ENCODE measurements at places on chromosomes 12 and 14.
A peak's percentile ranks its signal among the peaks of the same experiment; 100 is the strongest.

DNA sequence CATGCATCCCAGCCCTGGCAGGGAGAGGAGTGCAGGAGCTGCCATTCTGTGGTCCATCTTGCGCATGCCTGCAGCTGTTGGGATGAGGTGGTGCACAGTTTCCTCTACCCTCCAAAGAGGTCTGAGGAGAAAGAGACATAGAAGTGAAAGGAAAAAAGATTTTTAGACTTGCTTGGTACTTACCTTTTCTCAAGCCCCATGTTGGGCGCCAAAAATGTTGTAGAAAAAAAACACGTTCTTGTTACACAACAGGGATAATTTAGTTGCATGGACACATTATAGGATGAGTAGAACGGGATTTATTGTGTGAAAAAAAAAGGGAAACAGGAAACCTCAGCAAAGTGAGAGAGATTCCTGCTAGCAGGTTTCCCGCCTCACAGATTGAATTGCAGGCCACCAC, 244.4 kb upstream of the GARIN2 start:
- no peak for DNase-seq

DNA sequence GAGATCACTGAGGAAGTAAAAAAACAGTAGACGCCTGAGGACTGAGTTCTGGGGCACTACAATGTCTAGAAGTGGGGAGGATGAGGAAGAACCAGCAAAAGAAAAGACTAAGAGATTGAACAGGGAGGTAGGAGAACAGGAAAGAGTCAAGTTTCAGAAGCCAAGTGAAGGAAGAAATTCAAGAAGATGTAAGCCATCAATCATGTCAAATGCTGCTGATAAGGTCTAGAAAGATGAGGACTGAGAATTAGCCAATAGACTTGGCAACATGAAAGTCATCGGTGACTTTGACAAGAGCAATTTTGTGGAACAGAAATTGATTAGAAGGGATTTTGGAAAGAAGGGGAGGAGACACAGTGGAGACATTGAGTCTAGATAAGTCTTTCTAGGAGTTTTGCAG, 54.8 kb upstream of the CRY1 start:
- no peak for DNase-seq

DNA sequence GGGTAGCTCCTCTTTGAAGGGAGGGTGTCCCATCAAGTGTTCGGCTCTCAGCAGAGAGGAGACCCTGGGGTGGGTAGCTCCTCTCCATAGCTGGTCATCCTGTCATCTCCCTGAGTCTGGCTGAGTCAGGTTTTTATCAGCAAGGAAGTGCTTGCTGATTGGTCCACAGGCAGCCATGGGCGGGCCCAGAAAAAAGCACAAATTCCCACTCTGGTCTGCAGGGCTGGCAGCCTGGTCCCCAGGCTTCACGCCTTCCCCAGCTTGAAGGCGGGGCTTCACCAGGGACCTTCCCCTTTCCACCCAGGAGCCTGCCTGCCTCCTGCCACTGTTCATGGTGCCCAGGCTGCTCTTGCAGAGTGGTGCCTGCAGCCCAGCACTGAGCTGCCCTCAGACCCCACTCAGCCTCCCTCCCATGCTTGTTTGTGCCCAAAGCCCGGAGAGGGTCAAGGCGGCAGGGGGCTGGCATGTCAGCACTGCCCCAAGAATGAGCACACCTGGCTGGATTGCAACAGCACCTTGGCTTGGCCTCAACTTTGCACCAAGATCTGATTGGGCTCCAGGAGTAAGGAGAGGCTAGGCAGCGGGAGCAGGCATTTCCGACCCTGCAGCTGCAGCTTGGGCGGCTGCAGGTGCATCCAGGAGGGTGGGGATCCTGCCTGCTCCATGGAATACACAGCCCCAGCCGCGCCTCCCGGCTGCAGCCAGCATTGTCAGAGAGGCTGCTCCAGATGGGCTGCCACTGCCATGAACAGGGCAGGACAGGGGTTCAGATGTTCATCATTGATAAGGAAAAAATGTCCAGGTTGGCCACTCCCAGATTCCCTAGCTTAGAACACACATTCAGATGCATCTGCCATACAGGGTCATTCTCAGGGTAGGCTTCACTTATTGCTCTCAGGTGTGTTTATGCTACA, 22.0 kb upstream of the WDR89 start:
- DNase-seq: no peak

- no peak for DNase-seq
Measured at GRCh38 chr12:53063708-53064612, 14.1 kb downstream of the TNS2 start.

GRCh38 chr14:28756884-28757570, 9.6 kb upstream of the FOXG1 start:
- peak; percentile 13 for DNase-seq

- DNase-seq: no peak
Measured at GRCh38 chr12:117494833-117495655, 133.6 kb upstream of the NOS1 start.

DNA sequence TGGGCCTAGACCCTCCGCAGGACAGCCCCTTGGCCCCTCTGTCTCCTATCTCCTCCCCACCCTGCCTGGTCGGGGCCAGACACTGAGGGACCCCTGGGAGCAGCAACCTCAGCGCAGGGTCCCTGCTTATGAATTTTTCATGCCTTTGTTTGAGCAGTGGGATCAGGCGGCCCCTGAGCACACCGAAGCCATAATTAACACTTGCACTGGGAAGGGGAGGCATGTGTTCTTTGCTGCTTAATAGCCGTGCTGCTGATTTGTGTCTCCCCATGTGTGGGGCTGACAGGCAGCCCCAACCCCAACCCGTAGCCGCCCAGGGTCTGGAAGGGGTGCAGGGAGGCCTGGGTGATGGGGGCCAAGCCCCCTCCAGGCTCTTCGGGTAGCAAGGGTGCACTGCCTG, 52.7 kb downstream of the FBRSL1 start:
- DNase-seq: no peak

DNA sequence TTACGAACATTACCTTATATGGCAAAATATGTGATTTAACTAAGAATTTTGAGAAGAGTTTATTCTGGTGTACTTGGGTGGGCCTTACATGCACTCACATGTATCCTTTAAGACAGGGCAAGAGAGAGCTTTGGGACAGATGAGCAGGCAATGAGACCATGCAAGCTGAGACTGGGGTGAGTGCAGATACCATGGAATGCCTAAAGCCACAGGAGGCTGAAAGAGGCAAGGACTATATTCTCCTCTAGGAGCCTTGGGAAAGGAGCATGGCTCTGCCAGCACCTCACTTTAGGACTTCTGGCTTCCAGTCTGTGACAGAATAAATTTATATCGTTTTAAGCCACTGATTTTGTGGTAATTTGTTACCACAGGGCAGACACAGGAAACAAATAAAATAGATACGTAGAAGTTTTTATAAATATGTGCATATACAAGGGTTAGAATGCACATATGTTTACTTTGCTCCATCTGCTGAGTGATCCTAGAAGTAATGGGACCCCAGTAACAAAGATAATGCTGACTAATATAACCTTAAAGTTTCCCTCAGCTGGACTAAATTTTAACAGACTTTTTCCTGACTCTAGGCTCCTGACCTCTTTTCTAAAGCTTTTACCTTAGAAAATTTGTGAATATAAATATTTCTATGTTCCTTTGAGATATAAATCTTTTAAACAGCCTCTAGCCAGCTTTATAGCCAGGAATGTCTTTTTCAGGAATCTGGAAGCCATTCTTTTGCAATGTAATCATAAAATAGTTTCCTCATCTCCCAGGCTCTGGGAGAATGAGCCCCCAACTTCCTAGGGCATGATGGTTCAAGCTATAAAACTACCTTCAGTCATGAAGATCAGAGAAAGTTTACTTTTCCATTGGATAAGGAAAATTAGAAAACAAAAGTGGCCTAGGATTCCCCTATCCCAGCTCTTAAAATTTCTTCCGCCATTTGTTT, 216.8 kb downstream of the PPFIA2 start:
- DNase-seq: no peak

GRCh38 chr14:99067927-99068326, 204.1 kb downstream of the BCL11B start:
- no peak for DNase-seq

DNA sequence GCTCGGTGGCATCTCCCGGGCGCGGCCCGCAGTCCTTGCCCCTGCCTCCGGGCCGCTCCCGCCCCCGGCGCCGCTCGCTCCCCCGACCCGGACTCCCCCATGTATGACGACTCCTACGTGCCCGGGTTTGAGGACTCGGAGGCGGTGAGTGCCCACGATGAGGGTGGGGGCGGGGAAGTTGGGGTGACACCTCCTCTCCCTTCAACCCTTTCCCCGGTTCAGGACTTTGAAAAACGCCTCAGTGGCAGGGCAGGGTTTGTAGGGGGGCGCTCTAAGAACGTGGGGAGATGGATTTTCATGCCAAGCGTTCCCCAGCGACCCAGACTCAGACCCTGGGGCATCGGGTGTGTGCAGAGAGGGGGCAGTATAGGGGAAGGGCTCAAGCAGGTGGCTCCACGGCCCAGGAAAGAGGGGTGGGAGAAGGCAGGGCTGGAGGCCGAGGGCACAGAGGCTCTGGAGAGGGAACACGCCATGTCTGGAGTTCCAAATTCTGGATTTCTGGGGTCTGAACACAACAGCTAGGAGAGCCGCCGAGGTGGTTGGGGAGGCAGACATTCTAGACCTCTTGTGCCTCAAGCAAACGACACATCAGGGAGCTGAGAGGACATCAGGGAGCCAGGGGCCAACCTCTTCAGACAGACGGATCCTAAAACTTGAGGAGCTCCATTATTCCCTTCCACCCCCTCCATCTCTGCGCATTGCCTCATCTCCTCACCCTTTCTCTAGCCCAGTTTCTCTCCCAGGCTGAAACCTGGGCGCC, 715 bp downstream of the CACNB3 start:
- DNase-seq: no peak

GRCh38 chr12:101299346-101299745, 19.4 kb downstream of the UTP20 start:
- DNase-seq: no peak

DNA sequence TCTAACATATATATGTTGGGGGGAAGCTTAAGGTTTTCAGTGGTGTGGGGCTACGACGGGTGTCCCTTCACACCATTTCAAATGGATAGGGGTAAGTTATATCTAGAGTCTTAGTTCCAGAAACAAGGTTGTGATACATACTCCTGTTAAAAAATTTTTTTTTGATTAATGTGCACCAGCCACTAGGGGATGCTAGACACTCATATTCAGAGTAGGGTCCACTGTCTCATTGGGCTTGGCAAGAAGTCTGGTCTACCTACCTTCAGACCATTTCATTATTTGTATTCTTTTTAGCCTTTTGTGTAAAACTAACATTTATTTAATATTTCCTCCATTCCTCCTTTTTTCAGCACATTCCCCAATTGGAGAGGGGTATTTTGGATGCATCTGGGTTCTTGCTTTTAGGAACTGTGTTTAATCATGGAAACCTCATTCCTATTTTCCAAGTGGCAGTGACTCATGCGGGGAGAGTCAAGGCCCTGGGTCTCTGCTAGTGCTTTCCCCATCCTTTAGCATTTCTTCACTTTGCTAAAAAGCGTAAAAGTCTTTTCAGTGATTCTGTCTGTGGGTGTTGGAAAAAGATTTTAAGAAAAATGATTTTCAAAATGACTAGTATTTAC, 33.4 kb downstream of the ANO4 start:
- DNase-seq: no peak

DNA sequence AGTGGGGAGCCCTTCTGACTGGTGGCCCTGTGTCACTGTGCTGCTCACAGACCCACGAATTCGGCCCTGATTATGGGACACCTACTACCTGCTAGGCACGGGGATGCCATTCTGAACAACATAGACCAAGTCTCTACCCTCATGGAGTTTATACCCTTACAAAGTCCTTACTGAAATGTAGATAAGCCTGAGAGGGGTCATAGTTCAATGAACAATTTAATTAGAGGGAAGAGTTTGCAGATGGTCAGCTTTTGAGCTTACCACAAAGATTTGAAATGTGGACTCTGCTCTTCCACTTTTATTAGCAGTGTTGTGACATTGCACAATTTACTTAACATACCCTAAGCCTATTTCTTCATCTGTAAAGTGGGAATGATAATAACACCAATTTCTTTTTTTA, 161.1 kb downstream of the MYRFL start:
- no peak for DNase-seq

DNA sequence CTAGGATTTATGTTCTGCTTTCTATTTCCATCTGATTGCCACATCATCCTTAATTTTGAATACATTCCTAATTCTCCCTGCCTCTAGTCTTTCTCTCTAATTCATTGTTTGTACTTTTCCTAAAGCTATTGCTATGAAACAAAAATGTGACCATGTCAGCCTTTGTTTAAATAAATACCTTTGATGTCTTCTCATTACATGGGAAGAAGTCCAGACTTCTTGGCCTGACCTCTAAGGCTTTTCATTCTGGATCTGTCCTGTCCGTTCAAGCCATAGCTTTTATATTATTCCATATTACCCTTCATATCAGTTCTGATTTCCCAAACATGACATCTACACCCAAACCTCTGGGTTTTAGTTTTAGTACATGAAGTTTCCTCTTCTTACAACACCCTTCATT, 91.4 kb downstream of the CDK17 start:
- DNase-seq: no peak

DNA sequence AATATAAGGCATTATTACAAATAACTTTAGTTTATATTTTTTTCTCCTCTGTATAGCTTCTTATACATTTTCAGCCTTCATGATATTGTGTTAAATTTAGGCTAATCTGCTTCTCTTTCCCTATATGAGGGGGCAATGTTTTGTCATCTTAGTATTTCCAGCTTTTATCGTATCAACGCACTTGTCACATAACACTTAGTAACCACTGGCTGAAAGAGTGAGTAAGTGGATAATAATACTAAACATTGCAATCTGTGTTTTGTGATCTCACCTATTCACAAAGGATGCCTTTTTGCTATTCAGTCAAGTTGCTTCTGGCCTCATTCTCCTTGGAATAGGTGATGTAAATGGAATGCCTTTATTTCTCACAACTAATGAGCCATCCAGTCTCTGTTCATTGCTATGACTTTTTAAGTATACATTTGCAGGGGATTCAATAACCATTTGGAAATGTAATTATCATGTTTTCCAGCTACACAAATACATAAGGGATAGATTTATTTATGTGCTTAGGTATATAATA, 260.9 kb downstream of the BMP4 start:
- no peak for DNase-seq

DNA sequence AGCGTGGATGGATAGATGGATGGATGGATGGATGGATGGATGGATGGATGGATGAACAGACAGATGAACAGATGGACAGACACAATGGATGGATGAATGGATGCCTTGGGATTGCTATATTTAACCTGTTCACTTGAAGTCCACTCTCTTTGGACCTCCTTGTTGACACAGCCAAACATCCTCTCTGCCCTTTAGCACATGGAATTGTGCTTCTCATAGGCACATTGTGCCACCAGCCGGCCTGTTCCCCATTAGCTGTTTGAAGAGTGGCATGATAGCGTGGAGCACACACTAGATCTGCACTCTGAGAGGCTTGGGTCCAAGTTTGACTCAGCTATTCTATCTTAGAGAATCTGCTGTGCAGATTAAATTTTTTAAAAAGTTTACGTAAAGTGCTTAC, 56.9 kb upstream of the GSC start:
- no peak for DNase-seq

GRCh38 chr14:67391268-67391667, 20.7 kb downstream of the PLEK2 start:
- DNase-seq: no peak

- no peak for DNase-seq
Measured at GRCh38 chr12:79848339-79848738, 86.6 kb downstream of the PPP1R12A start.

GRCh38 chr14:34711169-34711568, 3.2 kb downstream of the CFL2 start:
- DNase-seq: peak; percentile 71

GRCh38 chr12:33724867-33725266, 285.2 kb upstream of the SYT10 start:
- no peak for DNase-seq

GRCh38 chr12:52318241-52318990, 2.8 kb downstream of the KRT83 start:
- no peak for DNase-seq

- no peak for DNase-seq
Measured at GRCh38 chr14:30290001-30290400, 269.0 kb upstream of the G2E3 start.
